ENCODE measurements at places on chromosomes 7 and 10. TPM values are rescaled to one million over a fixed set of nuclear protein-coding genes. Genes with fewer than 3 reads are reported as not detected.

DNA sequence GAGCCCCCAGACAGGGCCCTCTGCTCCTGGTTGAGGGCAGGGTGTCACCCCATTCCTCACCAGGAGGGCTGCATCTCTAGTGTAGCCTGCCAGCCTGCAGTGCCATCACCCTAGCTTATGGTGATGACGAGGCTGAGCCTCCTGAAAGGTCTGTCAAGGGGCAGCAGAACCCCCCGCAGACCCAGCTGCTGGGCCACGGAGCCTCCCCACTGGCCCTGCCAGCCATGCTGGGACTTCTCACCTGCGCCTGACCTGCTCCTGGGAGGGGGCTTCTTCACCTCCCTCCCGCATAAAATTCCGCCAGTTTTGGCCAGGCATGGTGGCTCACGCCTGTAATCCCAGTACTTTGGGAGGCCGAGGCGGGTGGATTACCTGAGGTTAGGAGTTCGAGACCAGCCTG lies 40.4 kb upstream of the RASGEF1A start:
- no peak for DNase-seq

The TRIM73 gene
- total RNA-seq, result not detected

GRCh38 chr10:79132681-79133381 lies 64.1 kb downstream of the ZMIZ1 start:
- no peak for DNase-seq

- DNase-seq, result peak; percentile 38
These were observed 986 bp downstream of the NRP1 start for GRCh38 chr10:33333260-33334101.

DNA sequence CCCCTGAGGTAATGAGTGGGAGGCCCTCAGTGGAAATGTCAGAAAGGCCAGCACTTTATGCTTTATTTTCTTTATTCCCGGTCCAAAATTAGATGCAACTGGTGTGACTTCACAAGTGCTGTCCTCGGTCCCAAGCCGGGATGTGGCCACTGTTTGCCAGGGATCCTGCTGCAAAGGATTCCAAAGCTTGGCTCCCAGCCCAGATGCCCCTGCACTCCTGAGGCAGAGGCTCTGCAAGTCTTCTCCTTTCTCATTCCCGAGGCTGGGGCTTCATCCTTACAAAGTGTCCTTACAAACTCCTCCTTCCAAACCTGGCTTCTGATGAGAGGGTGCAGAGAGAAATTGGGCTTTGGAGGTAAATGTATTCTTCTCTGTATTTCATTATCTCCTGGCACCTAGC lies 544.3 kb upstream of the DPP6 start:
- no peak for DNase-seq

GRCh38 chr7:518630-519483 lies 789 bp downstream of the PDGFA start:
- peak; percentile 69 for DNase-seq

- peak; percentile 70 for DNase-seq
These were observed 137.3 kb downstream of the SEMA3C start for GRCh38 chr7:80781561-80781979.

- no peak for DNase-seq
These were observed 47.2 kb upstream of the NRP1 start for GRCh38 chr10:33381451-33382215.

DNA sequence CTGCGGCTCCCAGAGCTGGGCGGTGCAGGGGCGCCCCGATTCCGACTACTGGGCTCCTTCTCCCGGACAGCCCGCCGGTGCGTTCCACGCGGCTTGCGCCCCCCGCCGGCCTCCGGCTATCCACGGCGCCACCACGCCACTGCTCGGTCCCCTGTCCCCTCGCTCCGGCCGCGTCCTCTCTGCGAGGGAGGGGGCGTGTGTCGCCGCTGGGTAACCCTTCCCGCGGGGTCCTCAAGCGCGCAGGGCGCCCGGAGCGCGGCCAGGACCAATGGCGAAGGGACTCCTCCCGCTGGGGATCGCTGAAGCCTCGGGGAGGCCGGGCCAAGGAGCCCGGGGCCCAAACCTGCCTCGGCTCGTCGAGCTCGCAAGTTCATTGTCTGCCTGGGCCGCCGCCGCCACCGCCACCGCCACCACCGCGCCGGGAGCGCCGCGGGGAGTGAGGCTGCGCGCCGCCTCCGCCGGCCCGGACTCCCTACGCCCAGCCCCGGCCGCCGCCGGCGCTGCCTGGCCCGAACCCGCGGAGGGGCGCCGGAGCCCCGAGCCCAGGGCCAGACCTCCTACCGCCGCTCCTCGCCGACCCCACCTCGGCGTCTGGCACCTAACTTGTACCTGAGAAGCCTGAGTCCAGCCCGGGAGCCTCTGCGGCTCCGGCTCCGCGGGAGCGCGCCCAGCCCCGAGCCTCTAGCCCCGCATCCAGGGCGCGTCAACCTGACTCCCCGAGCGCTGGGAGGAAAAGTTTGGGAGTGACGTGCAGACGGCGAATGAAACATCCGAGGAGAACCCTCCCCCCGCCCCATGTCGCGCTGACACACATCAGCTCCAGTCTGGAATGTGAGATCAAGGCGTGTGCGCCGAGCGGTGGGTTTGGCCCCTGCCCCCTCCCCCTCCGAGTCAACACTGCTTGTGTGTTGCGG lies at the start of gene CHST15:
TSS of gene CHST15 (minus strand) at position 739 of the 914 bp plus-strand sequence. CDS start 47,386 bp downstream, outside the sequence.
- peak; percentile 77 for DNase-seq

DNA sequence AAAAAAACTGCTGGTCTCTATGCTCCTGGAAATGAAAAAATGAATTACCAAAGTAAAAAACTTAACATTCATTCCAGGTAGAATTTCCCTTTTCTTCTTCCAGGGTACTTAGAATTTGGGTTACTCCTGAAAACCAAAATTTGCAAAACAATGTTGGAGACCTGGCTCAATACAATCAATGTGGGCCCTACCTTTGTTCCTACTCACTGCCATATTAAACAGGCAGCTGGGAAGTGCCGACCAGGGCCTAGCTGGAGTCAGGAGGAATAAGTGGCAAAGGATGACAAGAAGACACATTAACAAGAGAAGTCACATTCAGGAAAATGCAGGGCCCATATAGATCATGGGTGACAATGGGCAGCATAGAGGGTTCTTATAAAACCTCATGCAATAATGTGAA lies 6.4 kb upstream of the AGK start:
- DNase-seq, result no peak

The POMZP3 gene
- 7.7 TPM for total RNA-seq

GRCh38 chr10:24908793-24909423 lies 43.5 kb downstream of the PRTFDC1 start:
- peak; percentile 89 for DNase-seq

DNA sequence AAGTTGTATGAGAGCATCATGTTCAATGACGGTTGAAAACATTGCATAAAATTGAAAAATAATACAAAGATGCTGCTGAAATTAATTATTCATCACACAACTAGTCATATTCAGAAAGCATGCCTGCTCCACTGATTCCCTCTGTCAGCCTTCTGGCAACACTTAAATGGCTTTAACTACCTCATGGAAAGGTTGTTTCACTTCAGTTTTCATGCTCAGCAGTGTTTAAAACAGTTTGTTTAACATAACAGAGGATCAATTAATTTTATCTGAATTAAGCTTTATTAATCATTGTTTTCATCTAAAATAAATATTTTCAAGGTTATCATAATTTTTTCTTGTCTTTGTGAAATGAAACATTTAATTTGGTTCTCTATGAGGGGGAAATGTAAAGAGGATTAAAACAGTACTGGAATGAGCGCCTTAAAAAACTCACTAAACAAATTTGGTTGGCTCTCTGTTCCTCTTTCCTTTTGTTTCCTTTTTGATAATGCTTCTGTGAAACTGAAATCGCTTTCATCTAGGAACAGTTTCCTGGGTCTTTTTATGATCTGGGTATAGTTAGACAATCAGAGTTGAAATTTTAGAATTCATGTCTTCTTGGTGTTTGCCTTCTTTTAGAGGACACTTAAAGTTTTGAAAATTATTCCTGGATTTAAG lies 427.4 kb downstream of the SH2D4B start:
- DNase-seq, result no peak

The C10orf67 gene
- total RNA-seq, result 0.10 TPM

- DNase-seq, result peak; percentile 13
These were observed 18.8 kb upstream of the PPP1R9A start for GRCh38 chr7:94888551-94888950.

DNA sequence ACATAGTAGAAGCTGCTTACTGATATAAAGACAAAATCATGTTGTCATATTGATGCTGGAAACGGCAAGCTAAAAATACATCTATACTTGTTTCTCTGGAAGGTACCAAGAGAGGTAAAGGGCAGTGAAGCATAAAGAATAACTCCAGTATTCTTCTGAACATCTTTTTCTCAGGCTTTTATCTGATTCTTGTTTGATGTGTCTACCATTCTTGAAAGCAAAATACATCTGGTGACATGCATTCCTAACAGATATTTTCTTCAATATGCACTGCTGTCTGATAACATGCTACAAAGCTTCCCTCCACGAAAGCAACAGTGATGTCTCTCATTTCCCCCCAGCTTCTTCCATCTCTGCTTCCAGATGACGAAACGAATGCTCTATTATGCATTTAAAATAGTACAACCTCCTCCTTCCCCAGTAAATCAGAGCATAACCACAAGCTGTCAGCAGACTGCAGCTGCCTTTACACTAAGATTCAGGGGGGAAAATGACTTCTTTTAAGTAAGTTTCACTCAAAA lies 100.8 kb downstream of the ARHGAP21 start:
- no peak for DNase-seq

DNA sequence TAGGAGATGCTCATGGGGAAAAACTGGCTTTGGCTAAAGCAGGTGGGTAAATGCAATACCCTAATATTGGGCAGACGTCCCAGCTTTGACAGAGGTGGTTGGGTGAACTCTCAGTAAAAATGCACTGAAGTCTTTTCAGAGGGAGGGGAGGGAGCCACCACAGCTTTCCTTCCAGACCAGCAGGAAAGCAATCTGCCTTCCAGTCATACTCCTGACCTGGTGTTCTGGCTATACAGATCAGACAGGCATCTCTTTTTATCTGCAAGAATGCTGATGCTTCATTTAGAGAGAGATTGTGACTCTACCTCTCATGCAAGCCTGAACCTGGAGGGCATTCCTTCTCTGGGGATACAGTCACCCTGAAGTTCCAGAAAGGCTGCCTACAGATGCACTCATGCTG lies 52.6 kb upstream of the ICA1 start:
- no peak for DNase-seq

- DNase-seq, result no peak
These were observed 732.1 kb upstream of the POT1 start for GRCh38 chr7:125661677-125662076.

Data from HT1080 (cell line).